ENCODE measurements at places on chromosomes 1 and 21.

DNA sequence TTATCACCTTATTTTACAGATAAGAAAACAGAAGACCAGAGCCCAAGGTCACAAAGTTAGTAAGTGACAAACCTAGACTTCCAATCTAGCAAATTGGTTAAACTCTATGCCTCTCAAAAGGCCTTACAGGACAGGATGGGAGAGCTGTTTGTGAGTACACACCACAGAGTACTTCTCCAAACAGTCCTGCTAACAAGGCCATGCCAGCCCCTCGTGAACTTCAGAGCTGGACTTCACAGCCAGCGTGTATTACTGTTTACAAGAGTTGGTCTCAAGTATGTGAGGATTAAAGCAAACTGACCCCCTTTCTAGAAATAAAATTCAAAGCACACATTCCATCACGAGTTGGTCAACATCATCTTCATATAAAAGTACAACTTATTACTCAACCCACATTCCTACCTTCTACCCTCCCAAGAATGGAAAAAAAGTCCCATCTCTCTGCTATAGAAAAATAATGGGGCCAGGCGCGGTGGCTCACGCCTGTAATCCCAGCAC, 19.8 kb upstream of the UBR4 start:
- no peak overlapping the region for H3K4me3 ChIP-seq
- H3K4me1 ChIP-seq = no peaks in the 10 kb centered on the region
- no peaks in the 10 kb centered on the region for H3K27me3 ChIP-seq
- no peak overlapping the region for H3K27ac ChIP-seq
- H3K36me3 ChIP-seq = peaks cover 2% of the 10 kb centered on the region

DNA sequence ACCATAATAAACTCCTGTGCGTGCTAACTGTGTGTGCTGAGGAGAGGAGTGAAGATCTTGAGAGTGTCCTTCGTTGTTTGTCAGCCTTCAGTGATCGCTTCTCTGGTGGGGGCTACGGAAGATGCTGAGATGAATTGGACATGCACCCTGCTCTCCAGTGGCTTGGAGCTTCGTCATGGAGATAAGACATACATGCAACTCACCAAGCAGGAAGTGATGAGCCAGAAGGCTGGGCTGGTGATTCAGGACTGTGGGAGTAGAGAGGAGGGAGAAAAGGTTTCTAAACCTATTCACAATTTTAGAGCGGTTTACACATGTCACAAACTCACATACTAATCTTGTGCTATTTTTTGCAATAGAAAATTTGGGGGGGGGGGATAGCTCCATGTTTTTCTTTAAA, 128.9 kb upstream of the ADAR start:
- H3K27ac ChIP-seq = no peak overlapping the region
- peaks cover 56% of the 10 kb centered on the region for H3K27me3 ChIP-seq
- H3K4me1 ChIP-seq = peaks cover 14% of the 10 kb centered on the region
- peaks cover 7% of the 10 kb centered on the region for H3K36me3 ChIP-seq

DNA sequence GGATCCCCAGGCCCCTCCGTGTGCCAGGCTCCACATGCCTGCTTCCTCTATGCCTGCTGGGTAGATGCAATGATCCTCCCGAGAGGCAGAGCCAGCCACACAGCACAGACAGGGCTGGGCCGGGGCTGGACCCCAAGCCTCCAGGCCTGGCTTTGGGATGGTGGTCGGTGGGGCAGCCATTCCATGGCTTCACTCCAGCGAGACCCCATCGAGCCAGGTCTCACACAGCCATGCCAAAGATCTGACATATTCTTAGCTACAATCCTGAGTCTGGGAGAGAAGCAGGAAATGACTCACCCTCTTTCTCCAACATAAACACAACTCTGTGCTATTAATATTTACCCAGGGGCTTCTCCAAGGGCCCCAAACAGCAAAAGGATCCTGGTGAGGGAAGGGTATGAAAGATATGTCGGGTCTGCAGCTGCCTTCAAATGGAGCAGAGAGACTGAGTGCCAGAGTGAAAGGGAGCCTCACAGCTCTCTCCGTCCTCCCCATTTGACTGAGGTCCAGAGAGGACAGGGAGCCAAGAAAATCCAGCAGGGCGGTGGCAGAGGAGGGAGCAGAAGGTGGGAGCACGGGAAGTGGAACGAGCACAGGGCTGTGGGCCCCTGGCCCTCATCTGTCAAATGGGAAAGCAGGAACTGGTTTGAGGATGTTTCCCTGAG, 639.5 kb downstream of the MATN1 start:
- peaks cover 62% of the 10 kb centered on the region for H3K27me3 ChIP-seq
- no peak overlapping the region for H3K4me3 ChIP-seq
- no peak for DNase-seq
- no peak overlapping the region for H3K27ac ChIP-seq
- peaks cover 7% of the 10 kb centered on the region for H3K4me1 ChIP-seq

GRCh38 chr1:226602186-226603021, 53.8 kb downstream of the STUM start:
- H3K4me3 ChIP-seq = no peak overlapping the region
- peaks cover 21% of the 10 kb centered on the region for H3K27me3 ChIP-seq
- peaks cover 3% of the 10 kb centered on the region for H3K36me3 ChIP-seq
- no peak overlapping the region for H3K27ac ChIP-seq

- no peak overlapping the region for H3K4me3 ChIP-seq
- H3K4me1 ChIP-seq = peaks cover 29% of the 10 kb centered on the region
- peaks cover 2% of the 10 kb centered on the region for H3K36me3 ChIP-seq
Observed at GRCh38 chr1:25744140-25744581, 55.8 kb upstream of the SELENON start.

DNA sequence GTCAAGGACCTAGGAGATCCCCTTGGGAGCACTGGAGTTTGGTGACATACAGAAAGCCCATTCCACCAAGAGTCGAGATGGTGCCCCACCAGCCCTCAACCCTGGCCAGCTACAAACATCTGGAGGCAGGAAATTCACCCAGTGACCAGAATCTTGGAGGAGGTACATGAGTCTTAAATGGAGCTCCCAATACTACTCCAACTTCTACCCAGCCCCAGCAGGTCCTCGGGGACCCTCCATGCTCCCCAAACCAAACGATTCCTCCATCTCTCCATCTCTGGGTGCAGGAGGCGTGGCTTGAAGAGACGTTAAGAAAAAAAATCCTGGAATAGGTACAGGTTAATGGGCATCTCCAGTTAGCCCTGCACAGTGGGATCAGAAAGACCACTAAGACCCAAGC, 5.5 kb upstream of the RASSF5 start:
- no peak overlapping the region for H3K27ac ChIP-seq
- no peaks in the 10 kb centered on the region for H3K36me3 ChIP-seq
- H3K4me1 ChIP-seq = peaks cover 24% of the 10 kb centered on the region
- DNase-seq = no peak
- H3K4me3 ChIP-seq = no peak overlapping the region
- no peaks in the 10 kb centered on the region for H3K27me3 ChIP-seq
